Right renal pelvis (tissue), 4 donors: ENCODE measurements at places on chromosomes 4 and X. TPM values are rescaled to one million over a fixed set of nuclear protein-coding genes. Genes with fewer than 3 reads are reported as not detected.

DNA sequence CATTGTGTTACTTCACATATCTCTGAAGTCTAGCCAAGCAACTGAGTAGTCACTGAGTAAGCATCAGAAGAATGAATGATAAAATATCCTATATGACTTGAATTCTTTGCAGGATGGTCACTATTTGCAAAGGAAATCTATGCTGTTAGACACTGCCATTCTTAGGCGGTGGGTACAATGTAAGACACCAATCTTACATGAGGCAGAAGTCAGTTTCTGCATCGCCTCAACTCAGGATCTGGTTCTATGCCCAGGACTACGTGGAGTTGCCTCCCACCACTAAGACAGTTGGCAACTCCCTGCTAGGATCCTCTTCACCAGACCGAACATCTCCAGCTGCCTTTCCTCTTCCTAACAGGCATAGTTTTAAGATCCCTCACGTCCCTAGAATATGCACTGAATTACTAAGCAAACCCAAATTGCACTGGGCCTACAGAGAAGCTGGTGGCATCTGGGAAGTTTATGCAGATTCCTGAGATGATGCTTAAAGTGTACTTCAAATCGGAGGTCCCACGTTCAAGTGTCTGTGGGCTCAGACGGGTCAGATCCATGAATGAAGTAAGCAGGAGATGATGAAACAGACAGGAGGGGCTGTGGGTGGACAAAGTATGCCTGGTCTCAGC, 45.6 kb downstream of the SEL1L3 start:
- DNase-seq, result no peak

The SMIM31 gene
- 0.18 TPM for polyA plus RNA-seq

The PNMA3 gene
- 32.8 TPM for polyA plus RNA-seq

The TAF7L gene
- 0.62 TPM for polyA plus RNA-seq

The LRBA gene
- polyA plus RNA-seq, result 70.6 TPM

The REPS2 gene
- 20.4 TPM for polyA plus RNA-seq

The GAGE10 gene
- polyA plus RNA-seq, result not detected

The USP17L19 gene
- not detected for polyA plus RNA-seq

The ADH7 gene
- not detected for polyA plus RNA-seq

DNA sequence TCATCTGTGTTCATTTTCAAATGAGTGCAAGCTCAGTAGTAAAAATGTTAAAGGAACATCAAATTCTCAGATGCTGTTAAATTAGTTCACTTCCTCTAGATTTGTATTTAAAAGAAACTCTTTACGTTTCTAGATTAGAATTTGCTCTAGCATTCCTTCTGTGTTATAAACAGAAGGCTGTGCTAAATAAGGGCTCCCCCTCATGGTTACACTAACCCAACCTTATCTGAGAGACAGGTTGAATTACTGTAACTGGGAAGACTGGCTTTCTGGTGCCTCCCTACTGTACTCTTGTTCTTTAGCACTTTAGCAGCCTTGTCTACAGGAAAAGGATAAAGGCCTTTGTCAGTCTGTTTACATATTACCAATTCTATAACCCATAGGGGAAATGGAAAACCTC, 56.8 kb downstream of the RXFP1 start:
- DNase-seq, result no peak

DNA sequence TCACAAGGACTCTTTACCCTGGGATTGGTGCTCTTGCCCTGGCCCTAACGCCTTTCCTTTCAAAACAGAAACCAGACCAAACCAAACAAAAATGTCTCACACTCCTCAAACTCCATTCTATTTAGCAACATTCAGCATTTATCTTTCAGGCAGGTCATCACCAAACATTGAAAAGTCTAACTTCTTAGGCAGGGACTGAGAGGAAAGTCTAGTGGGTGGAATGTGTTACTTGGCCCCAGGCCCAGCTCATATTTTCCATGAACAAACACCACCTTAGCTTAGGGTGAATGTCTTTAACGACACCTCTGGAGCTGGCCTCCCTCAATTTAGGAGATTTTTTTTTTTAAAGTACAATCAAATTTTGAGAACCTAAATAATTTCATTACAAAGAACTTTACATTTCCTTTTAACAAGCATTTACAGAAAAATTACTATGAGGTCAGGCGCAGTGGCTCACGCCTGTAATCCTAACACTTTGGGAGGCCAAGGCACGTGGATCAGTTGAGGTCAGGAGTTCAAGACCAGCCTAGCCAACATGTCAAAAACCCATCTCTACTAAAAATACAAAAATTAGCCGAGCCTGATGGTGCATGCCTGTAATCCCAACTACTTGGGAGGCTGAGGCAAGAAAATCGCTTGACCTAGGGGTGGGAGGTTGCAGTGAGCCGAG, 10.2 kb upstream of the N4BP2 start:
- DNase-seq, result no peak

DNA sequence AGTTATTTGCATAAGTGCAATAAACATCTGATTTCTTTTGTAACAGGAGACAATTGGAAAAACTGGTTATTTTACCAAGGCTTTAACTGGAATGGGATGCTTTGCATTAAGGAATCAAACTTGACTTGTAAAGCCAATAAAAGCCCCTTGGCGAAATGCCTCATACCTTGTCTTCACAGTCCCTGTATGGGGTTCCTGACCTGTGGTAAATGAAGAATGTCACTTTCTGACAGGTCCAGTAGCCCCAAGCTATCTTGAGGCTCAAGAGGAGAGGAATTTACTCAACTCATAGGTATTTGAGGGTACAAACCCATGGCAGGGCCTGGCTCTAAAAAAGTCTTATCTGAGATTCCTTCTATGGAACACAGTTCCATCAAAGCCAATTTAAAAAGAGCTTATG, 78.0 kb downstream of the ACOX3 start:
- no peak for DNase-seq

DNA sequence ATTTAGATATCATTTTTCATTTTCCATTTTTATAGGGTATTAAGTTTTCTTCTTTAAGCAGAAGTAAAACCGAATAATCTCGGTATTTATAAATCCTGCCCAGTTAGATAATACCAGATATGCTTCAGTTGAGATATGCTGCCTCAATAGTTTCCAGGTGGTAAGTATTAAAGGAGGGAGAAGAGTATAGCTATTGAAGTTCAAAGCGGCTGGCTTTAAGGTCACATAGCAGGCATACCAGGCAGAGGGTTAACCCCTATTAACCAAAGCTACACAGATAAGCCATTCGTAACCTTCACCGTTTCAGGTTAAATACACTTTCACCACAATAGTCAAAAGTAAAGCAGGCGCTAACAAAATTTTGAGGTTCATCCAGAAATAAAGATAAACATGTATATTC, 54.2 kb downstream of the EDNRA start:
- DNase-seq, result no peak

The CTAG1B gene
- polyA plus RNA-seq, result not detected

The C1QTNF7 gene
- 26.8 TPM for polyA plus RNA-seq

The TIGD4 gene
- 1.8 TPM for polyA plus RNA-seq

GRCh38 chr4:99507349-99507748, 3.5 kb upstream of the C4orf17 start:
- DNase-seq, result no peak

The SPANXA2 gene
- not detected for polyA plus RNA-seq

- no peak for DNase-seq
These were observed 480.9 kb downstream of the PCDH11X start for GRCh38 chrX:92260102-92260501.

The GYPE gene
- polyA plus RNA-seq, result 3.1 TPM

- DNase-seq, result no peak
These were observed 93.6 kb downstream of the DCTD start for GRCh38 chr4:182823576-182823975.

The GAB3 gene
- 1.5 TPM for polyA plus RNA-seq

DNA sequence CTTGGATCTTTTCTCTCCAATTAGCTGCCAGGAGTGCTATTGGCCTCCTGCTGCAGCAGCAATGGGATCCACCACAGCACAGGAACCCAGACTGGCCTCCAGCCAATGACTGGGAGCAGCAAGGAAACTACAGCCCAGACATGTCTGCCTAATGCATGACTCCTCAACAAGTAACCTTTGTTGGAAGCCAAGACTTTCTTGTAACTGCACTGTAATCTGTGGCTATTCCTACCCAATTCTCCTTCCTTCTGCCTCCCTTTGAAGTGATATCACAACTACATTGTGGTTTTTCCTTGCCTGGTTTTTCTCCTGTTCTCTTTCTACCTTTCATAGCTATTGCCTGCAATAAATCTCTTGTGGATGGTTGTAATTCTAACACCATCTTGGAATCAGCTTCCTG, 39.8 kb downstream of the SNCA start:
- DNase-seq, result no peak
